ENCODE measurements at places on chromosomes 12 and 14.

DNA sequence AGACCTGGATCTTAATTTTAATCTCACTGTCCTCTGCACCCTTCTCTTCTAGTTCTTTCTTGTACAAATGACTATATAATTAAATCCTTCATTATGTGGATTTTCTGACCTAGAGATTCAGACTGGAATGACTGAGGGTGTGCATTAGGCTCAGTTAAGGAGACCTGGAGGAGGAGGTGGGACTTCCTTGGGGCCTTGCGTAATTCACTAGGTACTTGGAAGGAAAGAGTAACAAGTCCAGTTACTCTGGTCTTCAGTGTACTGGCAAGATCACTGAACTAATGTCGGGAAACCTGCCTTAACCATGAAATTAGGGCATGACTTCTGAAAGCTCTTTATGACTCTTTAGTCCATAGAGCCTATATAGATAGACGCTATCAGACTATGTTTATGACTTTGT is 441.4 kb downstream of the EGLN3 start:
- DNase-seq, result no peak

- DNase-seq, result no peak
Observed at GRCh38 chr12:75660805-75661404, 149.5 kb upstream of the KRR1 start.

DNA sequence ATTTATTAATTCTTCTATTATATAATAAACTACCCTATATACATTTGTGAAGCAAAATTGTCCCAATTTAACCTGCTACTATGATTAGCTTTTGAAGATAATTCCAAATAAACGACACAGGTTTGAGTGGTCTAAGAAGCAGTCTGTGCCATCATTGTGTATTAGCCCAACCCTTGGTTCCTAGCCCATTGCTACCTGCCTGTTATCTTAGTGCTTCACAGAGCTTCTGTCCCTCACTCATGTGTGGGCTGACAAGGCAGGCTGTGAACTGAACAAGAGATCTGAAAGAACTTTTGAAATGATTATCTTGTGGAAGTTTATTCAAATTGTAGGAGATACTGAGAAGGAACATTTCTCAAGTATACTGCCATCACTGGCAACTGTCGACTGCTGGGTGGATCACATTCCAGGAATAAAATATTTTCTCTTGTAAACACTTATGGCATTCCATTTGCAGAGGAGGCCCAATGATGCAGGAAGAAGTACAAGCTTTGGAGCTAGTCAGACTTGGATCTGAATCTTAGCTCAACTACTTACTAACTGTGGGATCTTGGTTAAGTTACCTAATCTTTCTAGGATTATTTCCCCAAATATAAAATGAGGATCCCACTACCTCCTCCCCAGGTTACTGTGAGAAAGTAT is 7.8 kb upstream of the MTERF2 start:
- DNase-seq, result no peak

GRCh38 chr14:80850197-80850814 is 91.2 kb downstream of the CEP128 start:
- DNase-seq, result no peak

DNA sequence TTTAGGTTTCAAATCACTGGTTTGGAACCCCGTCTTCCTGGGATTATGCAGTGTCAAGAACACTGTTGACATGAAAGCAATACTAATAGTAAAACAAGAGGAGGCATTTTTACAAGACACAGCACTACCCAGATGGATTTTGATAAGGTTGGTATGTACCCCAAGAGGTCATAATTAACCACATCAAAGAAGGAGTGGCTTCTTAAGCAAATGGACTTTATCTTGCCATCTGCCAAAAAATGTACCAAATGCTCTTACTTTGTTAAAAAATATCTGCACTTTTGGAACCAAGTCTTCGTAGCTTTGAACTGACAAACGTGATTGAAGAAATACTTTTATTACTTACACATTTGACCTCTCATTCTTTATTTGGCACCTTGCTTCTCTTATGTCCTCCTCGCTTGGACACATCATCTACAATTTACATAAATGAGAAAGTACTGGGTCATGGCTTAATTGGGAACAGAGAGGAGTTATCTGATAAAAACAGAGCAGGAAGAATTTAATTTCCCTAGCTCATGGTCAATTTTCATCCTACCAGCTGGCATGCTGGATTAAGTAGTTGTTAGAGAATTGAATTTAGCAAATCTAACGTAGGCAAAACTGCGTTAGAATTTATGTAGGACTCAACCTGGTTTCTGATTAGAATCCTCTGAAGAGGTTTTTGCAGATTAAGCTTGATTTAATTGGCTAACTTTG is 54.5 kb upstream of the PRICKLE1 start:
- no peak for DNase-seq

DNA sequence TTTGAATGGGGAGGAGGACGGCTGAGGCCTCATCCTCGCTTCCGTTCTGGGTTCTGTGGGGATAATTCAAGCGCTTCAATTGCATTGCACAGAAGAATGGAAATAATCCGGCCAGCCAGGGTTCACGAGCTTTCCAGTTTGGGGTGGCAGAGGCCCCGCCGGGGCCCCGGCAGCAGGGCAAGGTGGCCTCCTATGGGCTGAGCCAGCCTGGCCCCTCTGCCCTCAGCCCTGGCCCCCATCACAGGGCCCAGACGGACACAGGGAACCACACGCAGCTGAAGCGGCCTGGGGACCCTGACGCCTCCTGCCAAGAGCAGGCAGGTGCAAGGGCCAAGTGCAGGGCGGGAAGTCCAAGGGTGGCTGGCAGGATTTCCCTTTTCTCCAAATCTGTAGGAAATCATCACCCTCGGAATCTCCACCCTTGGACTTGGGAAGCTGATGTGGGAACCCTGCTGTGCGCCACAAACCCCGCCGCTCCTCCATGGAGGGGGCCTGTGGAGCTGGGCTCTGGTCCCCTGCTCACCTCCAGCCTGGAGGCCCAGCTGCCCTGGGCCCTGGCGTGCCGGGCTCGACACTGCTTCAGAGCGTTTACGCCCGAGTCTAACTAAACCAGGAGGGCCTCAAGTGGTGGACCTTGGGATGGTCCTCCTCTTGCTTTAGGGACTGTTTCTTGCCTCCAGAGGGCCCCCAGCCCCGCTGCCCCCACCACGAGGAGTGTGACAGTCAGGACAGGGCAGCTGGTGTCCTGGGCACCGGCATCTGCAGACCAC is 78.4 kb downstream of the MOK start:
- DNase-seq, result no peak

- DNase-seq, result no peak
Observed at GRCh38 chr12:108559748-108560147, 1.2 kb downstream of the SART3 start.

GRCh38 chr12:62657363-62657632 is 190.7 kb downstream of the MON2 start:
- no peak for DNase-seq

DNA sequence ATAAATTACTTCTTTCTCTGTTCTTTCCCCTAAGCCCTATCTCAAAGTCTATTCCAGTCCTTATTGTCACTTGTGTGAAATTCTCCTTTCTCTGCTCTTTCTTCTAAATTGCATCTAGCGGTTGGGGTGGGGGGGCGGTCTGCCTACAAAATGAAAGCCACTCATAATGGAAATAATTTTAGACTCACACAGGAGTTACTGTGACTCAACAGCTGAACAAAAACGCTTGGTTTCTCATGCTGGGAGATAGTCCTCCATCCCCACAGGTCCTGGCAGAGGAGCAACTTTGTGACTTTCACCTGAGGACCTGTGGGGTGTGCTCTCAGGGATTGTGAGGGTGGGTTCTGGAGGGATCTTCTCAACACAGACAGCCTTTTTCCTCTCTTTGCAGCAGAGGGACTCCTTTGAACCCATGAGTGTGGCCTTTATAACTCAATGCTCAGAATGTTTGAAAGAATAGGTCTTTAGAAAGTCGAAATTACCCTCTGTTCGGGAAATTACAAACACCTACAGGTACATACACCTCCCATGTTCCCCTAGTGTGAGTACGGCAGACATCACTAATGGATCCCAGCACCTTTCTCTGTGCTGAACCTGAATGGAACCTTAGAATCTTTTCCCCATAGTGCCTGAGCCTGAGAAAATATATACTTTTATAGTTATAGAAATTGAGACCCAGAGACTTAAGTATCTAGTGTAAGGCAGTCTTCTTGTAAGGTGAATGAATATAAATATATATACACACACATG is 109.7 kb downstream of the CHST11 start:
- DNase-seq, result no peak

- DNase-seq, result no peak
Observed at GRCh38 chr12:12835378-12836146, 22.4 kb downstream of the DDX47 start.

- no peak for DNase-seq
Observed at GRCh38 chr12:80625901-80626300, 81.5 kb upstream of the MYF6 start.

DNA sequence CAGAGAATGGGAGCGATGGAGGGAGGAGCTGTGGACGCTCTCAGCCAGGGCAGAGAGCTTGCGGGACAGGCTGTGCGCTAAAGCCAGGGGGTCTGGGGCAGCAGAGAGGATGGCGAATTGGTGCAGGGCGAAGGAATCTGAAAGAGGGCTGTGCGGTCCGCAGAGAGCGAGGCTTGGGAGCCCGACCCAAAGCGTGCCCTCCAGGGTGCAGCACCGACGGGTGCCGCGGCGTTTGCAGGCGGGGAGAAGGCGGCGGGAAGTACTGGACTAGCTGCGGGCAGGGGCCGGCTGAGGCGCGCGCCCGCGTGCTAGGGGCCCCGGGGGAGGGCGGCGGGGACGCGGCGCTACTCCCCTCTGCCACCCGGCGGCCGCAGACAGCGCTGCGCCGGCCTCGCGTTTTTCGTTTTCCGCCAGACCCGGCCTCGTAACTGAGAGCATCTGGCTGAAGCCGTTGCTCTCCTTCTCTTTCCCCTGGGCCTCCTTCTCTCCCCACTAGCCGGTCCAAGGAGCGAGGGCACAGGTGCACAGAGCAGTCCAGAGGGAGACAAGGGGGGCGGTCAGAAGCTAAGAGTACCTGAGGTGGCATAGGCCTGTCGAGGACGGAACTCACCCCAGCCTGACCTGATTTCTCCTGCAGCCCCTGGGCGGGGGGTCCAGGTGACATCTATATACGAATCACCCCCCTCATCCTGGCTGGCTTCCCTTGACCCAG is 24.9 kb downstream of the SLC6A12 start:
- DNase-seq, result no peak

DNA sequence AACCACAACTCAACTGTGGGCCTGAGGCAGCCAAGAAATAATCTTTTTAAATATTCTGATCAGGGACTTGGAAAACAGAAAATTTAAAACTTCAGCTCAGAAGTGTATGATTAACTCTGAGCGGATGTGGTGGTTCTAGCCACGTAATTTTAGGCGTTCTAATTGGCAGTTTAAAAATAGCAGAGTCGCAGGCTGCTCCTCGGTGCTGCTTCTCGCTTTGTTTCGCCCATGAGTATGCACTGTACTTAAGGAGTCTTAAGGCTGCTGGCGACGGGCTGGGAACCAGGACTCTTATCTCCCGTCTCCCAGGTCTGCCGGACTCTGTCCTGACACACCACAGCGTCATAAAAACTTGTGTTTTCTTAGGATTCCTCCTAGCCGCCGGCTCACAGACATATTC is 113.4 kb upstream of the PELI2 start:
- no peak for DNase-seq

DNA sequence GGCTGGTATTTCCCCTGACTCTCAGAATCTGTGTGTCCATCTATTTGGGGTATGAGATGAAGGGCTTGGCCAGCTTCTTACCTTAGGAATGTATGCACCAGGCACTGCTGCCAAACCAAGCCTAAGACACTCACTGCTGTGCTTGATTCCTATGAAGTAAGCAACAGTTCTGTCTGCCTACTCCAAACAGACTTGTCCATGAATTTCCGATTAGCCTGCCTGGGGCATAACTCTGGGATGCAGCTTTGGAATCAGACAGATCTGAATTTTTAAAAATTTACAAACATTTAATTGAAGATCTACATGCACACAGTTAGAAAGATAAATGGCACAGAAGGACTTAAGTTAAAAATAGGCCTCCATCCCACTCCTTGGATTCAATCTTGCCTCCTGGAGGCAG is 59.5 kb upstream of the JDP2 start:
- no peak for DNase-seq

- DNase-seq, result no peak
Observed at GRCh38 chr14:93045211-93045674, 70.5 kb downstream of the ITPK1 start.

DNA sequence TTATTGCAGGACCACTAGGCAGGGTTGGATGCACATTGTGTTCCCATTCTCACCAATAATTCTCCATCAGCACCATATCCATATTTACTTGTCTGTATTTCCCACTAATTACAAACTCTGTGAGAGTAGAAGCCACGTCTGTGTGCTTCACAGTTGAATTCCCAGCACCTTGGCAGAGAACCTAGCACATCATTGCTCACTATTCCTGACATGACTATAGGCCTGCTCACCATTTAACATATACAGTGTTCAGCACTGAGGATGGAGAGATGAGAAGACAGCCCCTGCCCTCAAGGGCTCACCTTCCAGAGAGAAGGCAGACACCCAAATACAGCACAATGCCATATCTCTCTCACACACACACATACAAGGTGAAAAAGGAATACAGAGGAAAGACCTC is 5.0 kb downstream of the DAD1 start:
- no peak for DNase-seq

DNA sequence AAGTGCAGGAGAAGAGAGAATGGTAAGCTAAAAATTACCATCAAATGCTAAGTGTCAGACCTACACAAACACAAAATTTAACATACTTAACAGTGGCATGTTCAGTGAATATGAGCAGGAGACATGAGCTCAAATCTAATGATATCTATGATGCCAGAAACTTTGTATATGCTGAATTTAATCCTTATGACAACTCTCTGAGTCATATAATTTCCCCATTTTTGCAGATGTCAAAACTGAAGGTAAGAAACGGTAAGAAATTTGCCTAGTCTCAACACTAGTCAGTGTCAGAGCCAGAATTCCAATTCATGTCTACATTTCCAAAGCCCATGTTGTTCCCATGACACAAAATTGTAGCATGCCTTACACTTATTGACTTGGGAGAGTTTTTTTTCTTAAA is 375.8 kb downstream of the APAF1 start:
- no peak for DNase-seq
